ENCODE measurements at places on chromosomes 4 and X.
A peak's percentile ranks its signal among the peaks of the same experiment; 100 is the strongest.

DNA sequence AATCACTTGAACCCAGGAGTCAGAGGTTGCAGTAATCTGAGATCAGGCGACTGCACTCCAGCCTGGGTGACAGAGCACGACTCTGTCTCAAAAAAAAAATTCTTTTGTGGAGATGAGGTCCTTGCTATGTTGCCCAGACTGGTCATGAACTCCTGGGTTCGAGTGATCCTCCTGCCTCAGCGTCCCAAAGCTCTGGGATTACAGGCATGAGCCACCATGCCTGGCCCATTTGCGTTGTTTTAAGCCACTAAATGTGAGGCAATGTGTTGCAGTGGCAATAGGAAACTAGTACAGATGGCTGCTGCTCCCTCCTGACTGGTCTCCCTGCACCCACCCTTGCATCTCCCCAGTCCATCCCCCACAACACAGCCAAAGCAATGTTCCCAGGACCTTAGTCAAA is 40.0 kb upstream of the APLN start:
- no peak for DNase-seq

DNA sequence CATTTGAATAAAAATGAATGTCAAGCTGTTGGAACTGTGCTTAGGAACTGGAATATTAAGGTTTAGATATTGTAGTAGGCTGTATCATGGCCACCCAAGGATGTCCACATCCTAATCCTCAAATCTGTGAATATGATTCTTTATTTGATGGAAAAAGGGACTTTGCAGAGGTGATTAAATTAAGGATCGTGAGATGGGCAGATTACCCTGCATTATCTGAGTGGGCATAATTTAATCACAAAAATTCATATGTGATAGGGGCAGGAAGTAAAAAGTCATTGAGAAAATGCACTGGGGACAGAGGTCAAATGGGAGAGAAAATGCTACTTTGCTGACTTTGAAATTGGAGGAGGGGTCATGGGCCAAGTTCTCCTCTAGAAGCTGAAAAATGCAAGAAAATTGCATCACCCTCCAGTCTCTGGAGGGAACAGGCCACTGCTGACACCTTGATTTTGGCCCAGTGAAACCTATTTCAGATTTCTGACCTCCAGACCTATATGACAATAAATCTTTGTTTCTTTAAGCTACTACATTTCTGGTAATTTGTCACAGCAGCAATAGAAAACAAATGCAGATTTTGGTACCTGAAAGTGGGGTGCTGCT is 521.4 kb downstream of the PCDH7 start:
- no peak for DNase-seq

GRCh38 chrX:68822641-68823410 is 6.0 kb upstream of the EFNB1 start:
- DNase-seq = no peak

- DNase-seq = no peak
Observed at GRCh38 chr4:94640151-94640550, 117.6 kb upstream of the BMPR1B start.

- DNase-seq = no peak
Observed at GRCh38 chr4:7516096-7516772, 81.5 kb upstream of the PSAPL1 start.

GRCh38 chr4:92101737-92102172 is 202.0 kb upstream of the GRID2 start:
- DNase-seq = no peak

GRCh38 chrX:16869393-16870094 is 618 bp downstream of the RBBP7 start:
- DNase-seq = peak; percentile 47

DNA sequence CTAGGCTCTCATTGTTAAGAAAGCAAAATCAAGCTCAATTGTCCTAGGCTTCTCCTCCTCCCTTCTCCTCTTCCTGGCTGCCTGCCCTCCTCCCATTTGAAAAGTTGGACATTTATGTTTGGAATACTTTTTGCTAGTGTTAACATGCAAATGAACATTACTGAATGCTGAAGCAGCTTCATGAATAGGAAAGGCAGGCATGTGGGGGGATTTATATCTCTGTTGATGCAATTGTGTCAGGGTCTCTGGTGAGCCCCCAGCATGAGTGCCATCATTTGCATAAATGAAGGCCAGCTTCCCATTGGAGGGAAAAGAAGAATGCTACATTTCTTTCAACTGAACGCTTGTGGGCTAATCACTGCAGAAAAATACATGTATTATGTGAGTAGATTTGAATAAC is 160.1 kb upstream of the NDST3 start:
- no peak for DNase-seq

- no peak for DNase-seq
Observed at GRCh38 chrX:1657367-1658070, 42.7 kb downstream of the ASMT start.

GRCh38 chr4:152189451-152190179 is 346.3 kb downstream of the FBXW7 start:
- DNase-seq = no peak

DNA sequence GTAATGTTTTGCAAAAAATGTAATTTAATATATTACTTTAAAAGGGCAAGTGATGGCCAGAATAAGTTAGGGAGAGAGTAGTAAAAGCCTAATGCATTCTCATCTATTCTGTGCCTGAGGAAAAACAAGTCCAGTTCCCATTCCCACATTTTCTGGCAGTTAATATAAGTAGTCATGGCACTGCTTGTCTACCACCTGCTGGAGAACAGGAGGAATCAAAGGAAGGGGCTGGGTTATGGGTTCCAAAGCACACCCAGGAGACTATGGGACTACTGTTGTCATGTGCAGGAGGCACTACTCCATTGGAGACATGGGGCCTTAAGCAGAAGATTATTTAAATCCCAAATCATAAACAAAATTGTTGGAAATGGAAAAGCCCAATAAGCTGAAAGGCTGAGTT is 2618.6 kb downstream of the ARAP2 start:
- no peak for DNase-seq

GRCh38 chr4:101064541-101065180 is 282.7 kb downstream of the PPP3CA start:
- no peak for DNase-seq

DNA sequence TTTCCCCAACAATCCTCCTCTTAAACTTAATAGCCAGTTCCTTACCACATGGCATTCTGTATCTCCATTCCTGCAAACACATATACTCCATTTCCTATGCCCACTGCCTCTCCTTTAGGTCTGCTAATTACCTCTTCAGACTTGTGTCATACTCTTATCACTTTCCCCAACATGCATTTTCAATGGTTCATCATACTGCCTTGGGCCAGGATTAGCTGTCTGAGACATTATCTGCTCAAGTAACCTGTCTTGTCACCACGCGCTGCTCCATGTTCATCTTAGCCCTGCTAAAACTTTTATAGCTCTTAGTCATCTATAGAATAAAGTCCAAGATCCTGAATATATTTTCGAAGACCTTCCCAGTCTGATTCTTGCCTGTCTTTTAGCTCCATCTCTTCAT is 224.1 kb upstream of the GK2 start:
- DNase-seq = no peak

GRCh38 chrX:132425744-132426318 is 63.0 kb downstream of the MBNL3 start:
- DNase-seq = no peak

- no peak for DNase-seq
Observed at GRCh38 chrX:65752294-65752693, 84.8 kb downstream of the MSN start.

DNA sequence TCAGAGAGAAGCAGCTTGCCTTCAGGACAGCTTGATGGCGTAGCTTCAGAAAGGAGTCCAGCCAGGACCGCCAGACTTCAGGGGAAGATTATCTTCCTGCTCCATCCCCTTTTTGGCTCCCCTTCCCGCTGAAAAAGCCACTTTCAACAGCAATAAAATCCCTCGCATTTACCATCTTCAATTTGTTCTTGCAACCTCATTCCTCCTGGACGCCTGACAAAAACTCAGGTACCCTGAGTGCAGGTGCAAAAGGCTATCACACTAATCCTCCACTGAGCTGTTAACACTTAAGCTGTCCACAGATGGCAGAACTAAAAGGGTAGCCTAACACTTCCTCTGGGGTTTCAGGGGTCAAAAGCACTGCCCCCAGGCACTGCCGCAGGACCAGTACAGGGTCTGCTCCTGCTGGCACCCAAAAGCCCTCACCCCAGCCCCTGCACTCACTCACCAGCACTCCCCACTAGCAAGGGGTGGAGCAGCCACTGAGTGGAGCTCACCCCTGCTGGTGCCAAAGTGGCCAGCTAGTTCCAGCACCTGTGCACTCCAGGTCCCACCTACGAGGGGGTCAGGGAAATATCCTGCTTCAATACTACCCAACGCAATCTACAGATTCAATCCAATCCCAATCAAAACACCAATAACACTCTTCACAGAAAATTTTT is 145.8 kb downstream of the ADGRA3 start:
- DNase-seq = no peak

DNA sequence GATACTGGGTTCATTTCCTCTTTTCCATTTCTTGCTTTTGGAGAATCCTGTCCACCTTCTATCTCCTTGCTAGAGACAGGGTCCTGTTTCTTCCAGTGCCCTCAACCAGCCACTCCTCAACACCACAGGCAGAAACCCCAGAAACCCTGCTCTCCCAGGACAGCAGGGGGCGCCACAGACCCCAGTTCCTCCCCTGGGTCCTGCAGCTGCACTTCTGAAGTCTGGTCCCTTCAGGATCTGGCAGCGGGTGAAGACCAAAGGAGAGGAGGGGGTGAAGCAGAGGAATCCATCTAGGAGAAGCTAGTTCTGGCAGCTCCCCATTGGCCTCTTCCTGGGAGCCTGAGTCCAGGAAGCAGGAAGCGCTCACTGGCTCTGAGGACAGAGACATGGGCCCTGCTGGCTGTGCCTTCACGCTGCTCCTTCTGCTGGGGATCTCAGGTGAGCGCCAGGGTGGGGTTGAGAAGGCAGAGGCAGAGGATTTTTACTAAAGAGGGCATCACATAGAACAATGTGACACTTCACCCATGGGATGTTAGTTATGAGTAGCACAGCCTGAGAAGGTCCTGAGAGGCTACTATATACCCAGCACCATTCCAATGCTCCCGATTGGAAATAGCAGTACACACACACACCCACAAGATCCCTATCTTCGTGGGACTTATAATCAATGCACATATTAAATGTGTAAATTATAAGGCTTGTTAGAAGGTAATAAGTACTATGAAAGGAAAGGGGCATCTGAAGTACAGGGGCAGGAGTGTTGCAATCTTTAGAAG is at the start of gene PRSS48:
TSS of gene PRSS48 (plus strand) at position 375 of the 776 bp plus-strand sequence. CDS start at position 387, 12 bp downstream.
- peak; percentile 65 for DNase-seq

All from stimulated activated CD4-positive, alpha-beta T cell treated with anti-CD3 and anti-CD28 coated beads, Interleukin-2, amount 100 ng/mL, for 48 hours (primary cell).